Mucosa of gallbladder (tissue), 1 donor: ENCODE measurements at places on chromosomes 5 and 9.

GRCh38 chr9:79989079-79989478 is 417.3 kb downstream of the TLE4 start:
- DNase-seq: peak; percentile 75

- no peak for DNase-seq
Observed at GRCh38 chr5:96194593-96194992, 232.9 kb upstream of the ELL2 start.

DNA sequence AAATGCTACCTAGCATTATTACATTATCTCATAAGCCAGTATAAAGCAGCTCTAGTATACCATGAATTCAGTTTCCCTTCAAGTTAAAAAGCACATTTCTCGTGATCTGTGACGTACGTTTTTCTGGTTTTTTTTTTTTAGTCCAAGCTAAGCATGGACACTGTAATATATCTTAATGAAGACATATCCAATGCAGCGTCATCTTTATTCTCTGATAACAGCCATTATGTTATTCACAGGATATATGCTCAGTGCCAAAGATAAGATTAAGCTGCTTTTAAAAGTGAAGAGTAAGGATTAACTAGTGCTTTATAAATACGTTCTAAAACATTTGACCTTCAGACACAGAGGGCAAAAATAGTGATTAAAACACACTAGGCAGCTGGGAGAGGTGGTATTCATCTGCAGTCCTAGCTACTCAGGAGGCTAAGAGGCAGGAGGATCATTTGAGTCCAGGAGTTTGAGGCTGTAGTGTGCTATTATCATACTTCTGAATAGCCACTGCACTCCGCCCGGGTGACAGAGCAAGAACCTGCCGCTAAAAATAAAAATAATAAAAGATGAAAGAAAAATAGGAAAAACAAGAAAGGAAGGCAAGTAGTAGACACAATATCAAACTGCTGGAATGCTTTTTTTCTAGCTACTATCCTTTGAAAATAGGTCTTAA is 7.7 kb downstream of the CSNK1A1 start:
- no peak for DNase-seq

- DNase-seq: no peak
Observed at GRCh38 chr5:180646289-180646962, 3.0 kb downstream of the FLT4 start.

- no peak for DNase-seq
Observed at GRCh38 chr9:130023144-130023787, 19.7 kb downstream of the FNBP1 start.

DNA sequence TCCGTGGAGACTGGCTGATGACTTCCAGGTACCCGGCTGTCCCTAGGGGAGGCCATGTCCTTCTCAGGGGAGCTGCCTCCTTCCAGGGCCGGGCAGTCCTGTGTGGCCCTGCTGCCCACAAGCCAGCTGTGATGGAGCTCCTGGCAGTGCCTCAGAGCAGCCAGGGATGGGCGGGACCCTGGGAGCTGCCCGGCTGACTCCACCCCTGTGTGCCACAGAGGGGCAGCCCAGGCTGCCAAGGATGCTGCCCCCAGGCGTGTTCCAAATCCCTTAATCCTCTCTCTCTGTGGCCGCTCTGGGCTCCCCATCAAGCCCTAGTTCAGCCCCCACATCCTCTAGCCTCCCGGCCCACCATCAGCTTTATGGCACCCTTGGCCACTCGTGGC is 7.0 kb upstream of the SCGB3A1 start:
- no peak for DNase-seq

- no peak for DNase-seq
Observed at GRCh38 chr5:169917500-169917899, 62.8 kb downstream of the INSYN2B start.
